Fibroblast of skin of left biceps (primary cell): ENCODE measurements at places on chromosomes 11 and 22.

GRCh38 chr11:94305146-94305545, 766 bp downstream of the IZUMO1R start:
- no peak for DNase-seq

DNA sequence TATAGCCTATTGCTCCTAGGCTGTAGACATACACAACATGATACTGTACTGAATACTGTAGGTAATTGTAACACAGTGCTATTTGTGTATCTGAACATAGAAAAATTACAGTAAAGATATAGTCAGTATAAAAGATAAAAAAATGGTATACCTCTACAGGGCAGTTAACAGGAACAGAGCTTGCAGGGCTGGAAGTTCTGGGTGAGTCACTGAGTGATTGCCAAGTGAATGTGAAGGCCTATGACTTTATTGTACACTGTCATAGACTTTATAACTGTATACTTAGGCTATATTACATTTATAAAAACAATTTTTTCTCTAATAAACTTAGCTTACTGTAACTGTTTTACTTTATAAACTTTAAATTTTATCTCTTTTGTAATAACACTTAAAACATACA, 332.4 kb upstream of the ARHGAP42 start:
- no peak for DNase-seq

DNA sequence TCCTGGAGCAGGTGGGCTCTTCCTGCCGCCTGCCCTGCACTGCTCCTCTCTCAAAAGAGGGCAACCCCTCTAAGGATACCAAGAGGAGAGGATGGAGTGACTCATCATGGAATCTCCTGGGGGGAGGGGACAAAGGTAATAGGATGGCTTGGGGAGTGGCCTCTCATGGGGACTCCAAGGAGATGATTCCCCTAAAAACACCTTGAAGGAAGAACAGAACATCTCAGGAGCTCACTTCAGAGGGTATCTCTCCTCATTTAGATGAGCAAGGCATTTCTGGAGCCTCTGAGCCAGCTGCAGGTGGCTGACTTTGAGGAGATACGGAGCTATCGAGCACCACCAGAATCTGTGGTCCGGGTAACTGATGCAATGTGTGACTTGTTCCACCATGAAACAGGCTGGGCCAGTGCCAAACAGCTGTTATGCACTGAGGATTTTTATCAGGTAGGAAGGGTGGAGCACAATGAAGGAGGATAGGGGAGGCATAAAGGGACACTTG, 40.2 kb downstream of the RRP8 start:
- DNase-seq, result no peak

DNA sequence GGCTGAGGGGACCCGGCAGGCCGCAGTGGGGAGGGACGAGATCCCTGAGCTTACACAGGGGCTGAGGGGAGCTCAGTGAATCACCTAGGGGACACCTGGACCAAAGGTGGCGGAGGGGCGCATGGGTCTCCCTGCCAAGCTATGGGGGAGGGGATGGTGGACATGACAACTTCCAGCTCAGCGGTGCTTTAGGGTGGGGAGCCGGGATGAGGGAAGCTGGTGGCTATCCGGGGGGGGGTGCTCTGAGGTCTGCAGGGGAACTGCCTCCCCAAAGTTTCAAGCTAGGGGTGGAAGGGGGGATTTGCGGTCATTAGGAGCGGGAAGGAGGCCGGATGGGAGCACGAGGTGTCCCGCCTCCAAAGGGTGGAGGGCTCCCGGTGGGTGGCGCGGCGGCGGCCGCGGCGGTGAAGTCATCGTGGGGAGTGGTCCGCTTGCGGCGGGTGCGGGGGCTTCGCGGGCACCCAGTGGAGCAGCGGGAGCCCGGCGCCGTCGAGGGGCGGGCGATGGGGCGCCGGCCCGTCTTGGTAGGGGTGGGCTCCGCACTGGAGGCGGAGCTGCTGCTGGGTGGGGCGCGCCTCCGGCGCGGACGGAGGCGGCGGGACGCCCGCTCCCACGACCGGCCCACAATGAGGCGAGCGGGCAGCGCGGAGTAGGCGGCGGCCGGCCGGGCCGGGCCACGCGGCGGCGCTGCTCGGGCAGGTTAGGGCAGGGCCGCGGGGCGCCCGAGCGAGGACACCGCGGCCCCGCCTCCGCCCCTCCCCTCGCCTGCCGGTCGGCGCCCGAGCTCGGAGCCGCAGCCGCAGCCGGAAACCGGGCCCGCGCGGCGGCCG, at the start of gene MICALL1:
Gene MICALL1, plus strand, starts transcription at position 764 of the 830 bp plus-strand sequence. CDS start 126 bp downstream, outside the sequence.
- DNase-seq, result peak; percentile 34

DNA sequence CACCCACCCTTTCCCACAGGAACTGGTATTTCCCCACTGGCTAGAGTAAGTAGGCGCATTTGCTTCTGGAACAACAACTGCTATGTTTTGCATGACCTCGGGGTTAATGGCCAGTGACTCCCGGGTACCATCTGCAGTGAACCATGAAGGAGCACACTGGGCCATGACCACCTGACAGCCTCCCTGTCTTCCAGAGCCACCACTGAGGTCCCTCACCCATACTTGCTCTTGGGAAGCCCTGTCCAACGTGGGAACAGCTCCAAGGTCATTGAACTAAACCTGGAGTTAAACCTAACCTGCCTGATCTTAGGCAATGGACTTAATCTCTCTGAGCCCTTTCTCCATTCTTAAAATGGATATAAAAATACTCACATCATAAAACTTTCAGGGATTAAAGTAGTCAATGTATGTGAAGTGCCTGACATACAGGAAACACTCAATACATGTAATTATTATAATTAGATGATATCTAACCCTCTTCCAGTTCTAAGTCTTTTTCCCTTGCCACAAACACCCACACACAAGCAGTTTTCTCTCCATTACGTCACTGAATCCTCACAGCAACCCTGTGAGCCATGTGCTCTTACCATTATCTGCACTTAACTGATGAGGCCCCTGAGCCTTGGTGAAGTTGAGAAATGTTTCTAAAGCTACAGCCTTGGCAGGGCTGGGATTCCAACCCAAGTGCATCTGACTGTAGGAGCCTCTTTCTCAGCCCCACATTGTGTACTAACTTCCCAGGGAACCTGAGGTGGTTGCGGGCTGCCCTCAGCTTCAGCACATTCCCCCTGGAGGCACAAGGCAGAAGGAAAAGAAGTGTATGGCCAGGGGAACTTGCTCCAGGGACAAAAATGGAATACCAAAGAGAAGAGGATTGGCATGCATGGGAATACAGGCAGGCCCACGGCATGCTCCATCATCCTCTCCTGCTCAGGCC, 74.5 kb upstream of the NCAM1 start:
- no peak for DNase-seq

DNA sequence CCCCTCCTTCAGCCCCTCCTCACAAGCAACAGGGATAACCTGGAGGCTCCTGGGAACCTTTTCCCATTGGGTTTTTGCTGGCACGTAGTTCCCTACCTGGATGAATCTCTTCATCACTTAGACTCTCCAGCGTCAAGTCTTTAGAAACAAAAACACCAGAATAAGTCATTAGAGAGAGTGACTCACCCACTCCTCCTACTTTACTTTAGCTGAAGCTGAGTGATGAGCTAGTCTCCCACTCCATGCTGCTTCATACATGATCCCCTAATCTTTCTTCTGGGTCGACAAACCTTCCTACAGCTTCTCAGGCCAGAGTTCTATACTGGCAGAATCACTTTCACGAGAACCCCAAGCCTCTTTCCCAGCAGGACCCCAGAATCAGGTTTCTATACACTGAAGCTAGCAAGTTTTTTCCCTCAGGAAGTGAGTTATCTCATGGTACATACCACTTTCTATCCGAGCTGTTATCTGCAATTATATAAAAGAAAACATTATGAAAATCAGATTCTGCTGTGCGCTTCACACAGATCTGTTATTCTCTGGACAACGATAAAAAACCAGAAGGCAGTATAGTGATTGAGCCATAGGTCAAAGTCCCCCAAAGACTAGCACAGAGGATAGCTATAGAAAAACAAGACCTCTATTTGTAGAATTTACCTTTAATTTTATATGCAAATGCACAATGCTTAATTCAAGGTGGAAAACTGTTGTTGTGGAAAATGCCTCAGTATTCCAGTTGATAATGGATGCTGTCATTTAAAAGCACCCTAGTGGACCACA, 18.7 kb downstream of the DRICH1 start:
- DNase-seq, result no peak

DNA sequence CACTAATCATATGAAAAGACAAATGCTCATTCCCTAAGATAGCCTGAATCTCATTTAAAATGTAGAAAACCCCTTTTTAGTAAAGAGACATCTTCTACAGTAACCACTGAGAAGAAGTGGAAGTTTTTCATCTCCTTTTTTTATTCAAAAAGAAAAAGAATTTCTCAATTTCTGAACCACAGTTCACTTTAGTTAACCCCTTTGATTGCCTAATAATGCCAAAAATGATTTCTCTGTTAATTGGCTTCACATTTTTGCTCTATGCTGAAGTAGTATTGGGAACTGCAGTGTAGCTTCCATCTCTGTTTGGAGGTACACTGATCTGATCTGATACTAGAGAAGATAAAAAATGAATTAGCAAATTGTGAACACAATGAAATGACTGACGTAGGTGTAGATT, 58.3 kb downstream of the CD44 start:
- no peak for DNase-seq

DNA sequence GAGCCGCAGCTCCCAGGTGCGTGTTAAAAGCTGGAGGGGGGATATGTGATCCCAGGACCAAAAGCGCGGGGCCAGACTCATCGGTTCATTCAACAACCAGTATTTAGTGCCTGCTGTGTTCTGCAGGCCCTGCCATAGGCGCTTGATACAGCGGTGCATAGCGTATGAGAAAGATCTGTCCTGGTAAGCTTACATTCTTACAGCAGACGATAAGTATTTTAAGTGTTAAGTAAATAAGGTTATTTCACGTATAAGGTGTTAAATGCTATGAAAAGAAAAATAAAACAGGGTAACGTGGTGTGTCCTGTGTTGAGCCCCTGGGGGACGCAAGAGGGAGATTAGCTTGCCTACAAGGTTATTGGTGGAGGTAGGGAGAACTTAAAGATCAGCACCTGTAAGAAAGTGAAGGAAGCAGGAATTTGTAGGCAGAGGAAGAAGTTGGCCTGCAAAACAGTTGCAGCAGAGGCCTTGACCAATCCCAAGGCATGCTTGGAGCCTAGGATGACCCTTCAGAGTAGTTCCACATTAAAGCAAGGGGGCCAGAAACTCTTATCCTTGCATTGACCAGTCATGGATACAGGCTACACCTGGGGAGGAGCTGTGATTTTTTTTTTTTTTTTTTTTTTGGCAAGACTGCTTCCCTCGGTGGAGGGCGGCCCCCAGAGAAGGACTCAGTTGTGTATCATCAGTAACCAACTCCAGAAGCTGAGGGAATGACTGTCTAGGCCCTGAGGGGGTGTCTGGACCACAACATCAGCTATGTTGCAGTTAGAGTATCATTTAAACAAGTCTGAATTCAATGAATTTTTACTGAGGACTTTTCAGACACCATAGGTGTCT, 487 bp upstream of the LIPT2 start:
- no peak for DNase-seq

DNA sequence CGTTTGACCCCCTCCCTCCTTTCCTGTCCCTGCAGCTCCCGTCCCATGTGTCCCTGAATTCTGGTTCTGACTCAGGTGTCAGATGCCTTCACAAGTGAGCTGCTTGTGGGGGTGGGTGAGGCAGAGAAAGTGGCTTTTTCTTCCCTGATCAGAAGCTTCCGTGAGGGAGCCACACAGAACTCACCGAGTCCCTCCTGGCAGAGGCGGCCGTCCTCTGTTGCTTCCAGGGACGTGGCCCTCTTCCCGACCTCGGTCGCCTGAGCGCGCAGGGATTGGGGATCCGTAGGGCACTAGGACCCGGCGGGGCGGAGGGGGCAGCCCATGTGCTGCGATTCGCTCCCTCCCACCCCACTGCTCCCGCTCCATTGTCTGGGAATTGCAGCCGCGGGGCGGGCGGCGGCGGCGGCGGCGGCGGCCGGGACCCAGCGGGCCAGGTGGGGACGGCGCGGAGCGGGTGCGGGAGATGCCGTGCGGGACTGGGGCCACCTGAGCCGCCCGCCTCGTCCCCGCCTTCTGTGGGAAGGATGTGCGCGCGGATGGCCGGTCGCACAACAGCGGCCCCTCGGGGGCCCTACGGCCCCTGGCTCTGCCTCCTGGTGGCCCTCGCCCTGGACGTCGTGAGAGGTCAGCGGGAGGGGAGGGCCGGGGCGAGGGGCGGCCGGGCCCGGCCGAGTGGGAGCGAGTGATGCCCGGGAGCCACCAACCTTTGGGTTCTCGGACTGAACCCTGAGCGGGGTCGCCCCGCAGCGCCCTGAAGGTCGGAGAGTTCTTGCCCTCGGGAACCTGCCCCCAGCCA, at the start of gene TMEM132A:
Gene TMEM132A, plus strand, starts transcription at position 351 of the 796 bp plus-strand sequence. Its CDS starts 174 bp downstream, at position 525.
- no peak for DNase-seq

DNA sequence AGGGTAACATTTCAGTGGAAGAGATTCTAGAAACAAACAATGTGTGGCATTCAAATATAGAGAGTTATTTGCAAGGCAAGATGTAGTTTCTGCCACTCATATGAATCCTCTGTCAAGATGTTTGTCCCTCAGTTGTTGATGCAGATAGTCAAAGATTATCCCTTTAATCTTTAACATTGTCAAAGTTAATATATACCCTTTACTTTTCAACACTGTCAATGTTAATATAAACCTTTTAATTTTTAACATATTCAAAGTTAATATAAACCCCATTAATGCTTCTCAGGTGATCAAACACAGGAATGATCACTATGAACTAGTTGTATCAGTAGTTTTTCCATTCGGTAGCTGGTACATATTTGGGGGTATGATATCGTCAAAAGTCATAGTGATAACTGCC, 51.9 kb upstream of the PICALM start:
- no peak for DNase-seq

DNA sequence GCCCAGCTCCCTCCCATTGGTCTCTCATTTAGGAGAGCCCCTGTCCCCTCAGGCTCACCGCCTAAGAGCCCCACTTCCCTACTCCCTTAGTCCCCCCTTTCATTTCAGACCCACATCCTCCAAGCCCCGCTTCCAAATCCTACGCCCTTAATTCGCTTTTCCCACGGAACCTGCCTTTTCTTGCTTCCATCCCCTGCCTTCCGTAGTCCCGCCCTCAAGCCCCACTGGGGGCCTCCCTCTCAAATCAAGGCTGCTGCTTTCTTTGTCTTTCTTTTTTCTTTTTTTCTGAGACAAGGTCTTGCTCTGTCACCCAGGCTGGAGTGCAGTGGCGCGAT, 396 bp downstream of the CCDC157 start:
- no peak for DNase-seq

GRCh38 chr22:42001706-42002105, 3.1 kb downstream of the WBP2NL start:
- no peak for DNase-seq

DNA sequence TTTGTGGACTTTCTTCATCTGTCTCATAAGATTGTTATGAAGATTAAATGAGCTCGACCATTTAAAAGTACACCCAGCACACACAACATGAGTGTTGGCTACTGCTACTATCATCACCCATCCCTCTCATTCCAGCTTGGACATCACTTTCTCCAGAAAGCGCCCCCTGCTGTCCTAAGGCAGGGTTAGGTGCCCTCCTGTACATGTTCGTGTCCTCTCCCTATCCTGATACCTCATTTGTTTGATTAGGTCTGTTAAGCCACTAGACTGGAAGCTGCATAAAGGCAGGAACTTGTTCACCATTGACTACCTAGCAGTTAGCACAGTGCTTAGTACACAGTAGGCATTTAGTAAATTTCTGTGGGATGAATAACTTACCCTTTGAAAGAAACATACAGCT, 85.5 kb downstream of the ENTHD1 start:
- DNase-seq, result no peak

GRCh38 chr11:3905080-3905953, 49.9 kb downstream of the STIM1 start:
- peak; percentile 23 for DNase-seq
